Stimulated activated CD4-positive, alpha-beta T cell treated with anti-CD3 and anti-CD28 coated beads, Interleukin-2, amount 100 ng/mL, for 24 hours (primary cell): ENCODE measurements at places on chromosomes 4 and X.

- no peak for DNase-seq
These were observed 23.3 kb downstream of the RPGR start for GRCh38 chrX:38304010-38304409.

GRCh38 chr4:76341063-76341462 lies 34.5 kb downstream of the STBD1 start:
- no peak for DNase-seq

GRCh38 chr4:109365939-109366338 lies 63.5 kb upstream of the COL25A1 start:
- no peak for DNase-seq

GRCh38 chr4:41533680-41534079 lies 4.3 kb upstream of the LIMCH1 start:
- no peak for DNase-seq

GRCh38 chr4:187972135-187972534 lies 23.4 kb upstream of the ZFP42 start:
- DNase-seq = no peak

DNA sequence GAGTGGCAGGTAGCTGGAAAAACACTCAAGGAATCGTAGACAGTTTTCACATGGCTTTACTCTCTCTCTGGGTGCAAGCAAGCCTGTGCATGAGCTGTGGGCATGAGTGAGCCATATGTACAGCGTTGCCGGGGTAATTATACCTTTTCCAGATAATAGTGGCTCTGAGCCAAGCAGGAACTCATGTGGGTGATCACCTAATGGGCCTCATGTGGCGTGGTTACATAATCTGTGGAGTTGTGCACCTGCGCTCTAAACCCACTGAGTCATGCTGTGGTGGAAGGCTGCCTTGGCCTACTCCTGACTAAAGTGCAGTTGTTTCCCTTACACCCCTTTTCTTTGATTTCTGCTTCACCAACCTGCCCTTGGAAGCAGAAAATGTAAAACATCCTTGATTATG lies 1564.5 kb upstream of the PCDH10 start:
- DNase-seq = no peak

- peak; percentile 55 for DNase-seq
These were observed 8.7 kb downstream of the KIAA1210 start for GRCh38 chrX:119118780-119119395.

DNA sequence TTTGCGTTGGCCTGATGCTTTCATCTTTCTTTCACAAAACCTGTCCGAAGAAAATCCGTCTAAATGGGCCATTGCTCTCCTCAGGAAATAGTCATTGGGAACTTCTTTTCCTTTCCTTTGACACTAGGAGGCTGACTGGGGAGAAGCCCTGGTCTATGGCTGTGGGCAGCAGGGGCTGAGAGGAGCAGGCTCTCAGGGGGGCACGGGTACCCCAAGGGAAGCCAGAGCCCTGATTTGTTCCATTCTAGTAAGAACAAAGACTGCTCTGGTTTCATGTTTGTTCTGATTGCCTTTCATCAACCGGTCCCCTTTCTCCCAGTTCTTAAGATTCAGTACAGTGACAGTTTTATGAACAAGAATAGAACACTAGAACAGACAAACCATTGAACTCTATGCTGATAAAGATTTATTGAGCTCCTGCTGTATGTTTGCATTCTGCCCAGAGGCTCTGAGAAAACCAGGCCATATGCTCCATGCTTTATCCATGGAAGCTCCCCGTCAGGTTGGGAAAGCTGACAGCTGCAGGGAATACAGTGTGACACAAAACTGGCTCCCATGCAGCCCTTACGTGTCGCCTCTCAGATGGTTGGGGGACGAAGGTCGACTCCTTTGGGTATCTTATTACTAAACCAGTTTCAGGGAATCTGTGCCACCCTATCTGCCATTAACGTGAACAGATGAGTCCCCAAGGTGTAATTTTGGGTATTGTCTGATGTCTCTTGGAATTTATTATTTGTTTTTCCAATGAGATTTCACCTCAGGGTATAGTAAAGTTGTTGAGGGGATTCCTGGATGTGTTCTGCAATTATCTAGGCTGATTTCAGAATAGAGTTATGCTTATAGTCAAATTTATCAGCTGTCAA lies 72.4 kb upstream of the MSANTD1 start:
- DNase-seq = no peak
